ENCODE measurements at places on chromosomes 7 and 10. TPM values are rescaled to one million over a fixed set of nuclear protein-coding genes. Genes with fewer than 3 reads are reported as not detected.

The STEAP1 gene
- 2.3 TPM for polyA plus RNA-seq

The NRP1 gene
- 12.0 TPM for polyA plus RNA-seq

The GARIN1A gene
- 3.1 TPM for polyA plus RNA-seq

The AP4M1 gene
- polyA plus RNA-seq, result 25.4 TPM

The DENND2A gene
- polyA plus RNA-seq, result 5.0 TPM
